ENCODE measurements at places on chromosomes 2 and 18.

DNA sequence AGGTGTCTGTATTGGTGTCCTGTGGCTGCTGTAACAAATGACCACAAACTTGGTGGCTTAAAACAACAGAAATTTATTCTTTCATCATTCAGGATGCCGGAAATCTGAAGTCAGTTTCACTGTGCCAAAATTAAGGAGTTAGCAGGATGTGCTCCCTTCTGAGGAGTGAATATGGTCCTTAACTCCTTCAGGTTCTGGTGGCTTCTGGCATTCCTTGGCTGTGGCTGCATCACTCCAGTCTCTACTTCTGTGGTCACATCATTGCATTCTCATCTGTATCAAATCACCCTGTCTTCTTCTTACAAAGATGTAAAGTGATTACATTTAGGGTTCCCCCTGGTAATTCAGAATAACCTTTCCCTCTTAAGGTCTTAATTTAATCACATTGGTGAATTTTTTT lies 12.6 kb downstream of the GPD2 start:
- DNase-seq: no peak

GRCh38 chr18:49277395-49278036 lies 182.9 kb downstream of the DYM start:
- no peak for DNase-seq

DNA sequence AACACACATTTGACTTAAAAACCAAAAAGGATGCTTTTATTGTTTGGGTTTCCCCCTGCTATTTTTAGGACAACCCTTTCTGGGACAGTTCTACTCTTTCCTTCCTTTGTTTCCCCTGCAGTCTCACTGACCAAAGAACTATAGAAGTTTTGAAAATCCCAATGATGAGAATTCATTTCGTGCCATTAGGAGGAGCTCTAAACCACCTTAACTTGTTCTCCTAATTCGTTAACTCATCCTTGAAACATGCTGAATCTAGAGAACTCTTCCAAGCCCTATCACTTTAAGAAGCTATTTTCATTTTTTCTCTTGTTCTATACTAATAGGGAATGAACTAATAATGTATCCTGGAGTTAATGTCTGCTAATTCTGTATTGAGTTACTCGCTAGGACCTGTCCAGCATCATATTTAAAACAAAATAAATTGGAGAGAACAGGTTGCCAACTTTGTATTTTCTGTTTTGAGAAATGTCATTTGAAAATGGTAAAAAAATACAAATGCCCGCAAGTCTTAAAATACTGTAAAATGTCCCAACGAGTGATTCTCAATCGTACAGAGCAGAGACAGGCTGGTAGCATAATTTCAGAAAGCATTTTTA lies 62.9 kb downstream of the AFTPH start:
- DNase-seq: peak; percentile 56

- no peak for DNase-seq
Measured at GRCh38 chr2:201004370-201004769, 40.9 kb upstream of the ORC2 start.

- DNase-seq: no peak
Measured at GRCh38 chr2:120669971-120670370, 65.7 kb upstream of the GLI2 start.

DNA sequence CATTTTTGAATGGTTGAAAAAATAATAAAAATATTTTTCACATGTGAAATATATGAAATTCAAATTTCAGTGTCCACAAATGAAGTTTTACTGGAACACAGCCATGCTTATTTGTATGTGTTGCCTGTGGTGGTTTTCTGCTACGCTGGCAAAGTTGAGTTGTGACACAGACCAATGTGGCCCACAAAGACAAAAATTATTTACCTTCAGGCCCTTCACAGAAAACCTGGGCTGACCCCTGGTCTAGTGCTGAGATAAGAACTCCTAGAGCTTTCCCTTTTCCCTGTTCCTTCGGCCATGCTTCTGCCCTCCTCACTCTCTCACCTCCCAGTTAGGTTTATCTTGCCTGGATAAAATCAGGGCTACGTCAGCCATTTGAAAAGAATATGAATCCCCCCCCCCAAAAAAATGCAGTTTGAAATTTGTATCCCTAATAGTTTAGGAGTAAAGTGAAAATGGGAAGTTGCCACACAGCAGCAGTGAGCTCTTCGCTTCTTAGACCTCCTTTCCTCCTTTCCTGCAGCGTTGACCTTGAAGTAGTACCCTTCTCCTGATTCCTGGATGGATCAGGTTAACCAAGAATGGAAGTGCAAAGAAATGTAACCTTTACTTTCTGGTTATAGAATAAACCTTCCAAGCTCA lies 91.0 kb downstream of the LIMS1 start:
- no peak for DNase-seq

- no peak for DNase-seq
Measured at GRCh38 chr2:229261599-229261998, 9.5 kb downstream of the PID1 start.

- DNase-seq: no peak
Measured at GRCh38 chr2:239306274-239307220, 94.3 kb downstream of the HDAC4 start.

GRCh38 chr2:64330281-64331113 lies 123.5 kb upstream of the LGALSL start:
- DNase-seq: peak; percentile 96

GRCh38 chr18:39945076-39945475 lies 2010.0 kb upstream of the PIK3C3 start:
- no peak for DNase-seq

DNA sequence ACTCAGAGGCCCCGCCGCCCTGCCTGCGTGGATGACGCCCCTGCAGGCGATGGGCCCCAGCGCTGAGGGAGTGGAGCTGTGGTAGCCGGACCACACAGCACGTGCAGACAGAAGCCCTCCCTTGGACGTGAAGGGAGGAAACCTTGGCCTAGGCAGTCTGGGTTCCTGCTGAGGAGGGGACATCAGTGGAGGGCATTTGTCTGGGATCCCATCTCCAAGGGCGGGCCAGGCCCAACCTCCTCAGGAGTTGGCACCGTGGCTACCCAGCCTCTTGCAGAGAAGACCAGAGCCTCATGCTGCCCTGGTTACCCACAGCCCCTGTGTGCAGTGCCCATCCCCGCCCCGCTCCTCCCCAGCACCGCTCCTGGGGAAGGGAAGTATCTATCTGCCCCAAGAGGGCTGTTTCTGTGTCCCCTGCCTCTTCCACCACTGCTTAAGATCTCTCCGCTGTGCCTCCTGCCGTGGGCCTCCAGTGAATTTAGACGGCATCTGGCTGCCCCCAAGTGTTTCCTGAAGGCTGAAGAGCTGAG lies 241.8 kb downstream of the KLHL29 start:
- no peak for DNase-seq

GRCh38 chr2:193679847-193680246 lies 1485.1 kb upstream of the TMEFF2 start:
- no peak for DNase-seq

- DNase-seq: no peak
Measured at GRCh38 chr2:159108181-159108893, 139.9 kb downstream of the TANC1 start.

DNA sequence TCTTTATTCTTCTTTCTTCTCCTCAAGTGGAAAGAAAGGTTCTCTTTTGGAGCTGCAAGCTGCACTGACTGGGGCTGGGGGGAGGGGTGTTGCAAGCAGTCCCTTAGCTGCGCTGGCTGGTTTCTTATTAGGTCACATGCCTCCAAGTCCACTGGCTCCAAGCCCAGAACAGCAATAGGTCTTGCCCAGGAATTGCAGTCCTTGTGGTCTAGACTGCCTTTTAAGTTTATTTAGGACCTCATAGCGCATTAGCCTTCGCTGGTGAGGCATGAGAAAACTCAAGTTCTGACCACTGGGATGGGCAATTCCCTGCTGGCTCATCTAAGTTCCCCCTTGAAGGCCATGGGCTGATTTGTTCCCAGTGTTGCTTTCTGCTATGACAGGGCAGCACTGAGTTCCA lies 138.6 kb upstream of the SCN7A start:
- DNase-seq: peak; percentile 5

- DNase-seq: no peak
Measured at GRCh38 chr18:51053814-51054213, 23.8 kb downstream of the SMAD4 start.

DNA sequence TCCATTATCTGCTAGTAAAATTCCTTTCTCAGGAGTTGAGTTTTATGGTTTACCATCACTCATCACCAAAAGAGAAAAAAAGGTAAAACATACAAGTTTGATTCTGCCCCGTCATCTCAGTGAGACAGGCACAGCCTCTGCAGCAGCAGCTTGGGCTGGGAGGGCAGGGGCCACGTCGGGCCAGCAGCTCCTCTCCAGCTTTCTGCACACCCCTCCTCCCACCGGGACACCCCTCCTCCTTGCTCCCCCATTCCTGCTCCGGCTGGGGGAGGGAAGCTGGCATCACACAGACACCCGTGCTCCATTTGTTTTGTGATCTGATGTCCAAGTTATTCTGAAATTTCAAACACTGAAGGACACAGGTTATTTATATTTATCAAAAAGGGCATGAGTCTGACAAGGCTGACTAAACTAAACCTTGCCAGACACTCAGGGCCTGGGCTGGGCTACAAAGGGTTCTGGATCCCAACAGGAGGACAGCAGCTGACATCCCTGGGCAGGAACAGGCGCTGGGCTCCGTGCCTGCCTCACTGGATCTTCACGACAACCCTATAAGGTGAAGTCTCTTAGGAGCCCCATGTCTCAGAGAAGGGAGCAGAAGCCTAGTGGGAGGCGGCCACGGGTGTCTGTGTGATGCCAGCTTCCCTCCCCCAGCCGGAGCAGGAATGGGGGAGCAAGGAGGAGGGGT lies 71.4 kb downstream of the HDAC4 start:
- DNase-seq: no peak

GRCh38 chr2:144041612-144042011 lies 478.3 kb downstream of the ZEB2 start:
- DNase-seq: no peak

DNA sequence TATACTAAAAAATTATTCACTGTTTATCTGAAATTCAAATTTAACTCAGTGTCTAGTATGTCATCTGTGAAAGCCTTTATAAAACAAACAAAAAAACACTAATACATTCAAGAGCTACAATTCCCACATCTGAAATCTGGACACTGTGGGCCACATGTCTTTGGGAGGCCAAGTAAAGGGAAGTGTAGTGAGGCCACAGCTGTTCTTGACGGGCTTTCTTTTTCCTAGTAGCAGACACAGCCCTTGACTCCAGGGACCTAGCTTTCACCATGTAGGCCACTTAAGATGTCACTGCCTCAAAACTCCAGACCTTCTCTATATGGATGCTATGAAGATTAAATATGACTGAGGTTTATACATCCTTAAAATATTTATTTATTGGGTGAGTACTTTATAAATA lies 91.1 kb downstream of the RBMS1 start:
- DNase-seq: no peak

DNA sequence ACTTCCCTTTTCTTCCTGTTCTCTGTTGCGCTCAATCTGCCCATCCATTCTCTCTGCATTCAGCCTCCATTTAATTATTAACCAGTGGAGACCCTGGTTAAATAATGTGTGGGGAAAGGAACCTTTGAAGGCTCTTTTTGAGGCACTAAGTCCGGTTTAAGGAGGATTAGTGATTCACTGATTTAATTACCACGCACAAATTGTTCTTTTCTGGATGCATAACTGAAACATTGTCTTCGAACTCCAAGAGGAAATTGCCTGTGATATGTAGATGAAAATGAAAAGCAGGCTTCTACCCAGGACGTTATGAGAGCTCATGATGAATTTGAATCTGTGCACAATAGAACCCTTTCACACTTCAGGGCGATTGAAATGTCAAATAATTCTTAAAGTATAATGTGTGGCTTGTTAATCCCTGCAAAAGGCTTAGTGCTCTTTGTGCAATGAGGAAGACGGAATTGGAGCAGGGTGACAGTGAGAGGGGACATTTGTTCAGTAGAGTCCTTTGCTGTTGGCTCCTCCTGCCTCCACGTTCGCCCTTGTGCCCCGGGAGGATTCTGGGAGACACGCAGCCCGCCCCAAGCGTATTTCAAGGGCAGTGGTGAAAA lies 51.1 kb upstream of the ZNF236 start:
- no peak for DNase-seq

- DNase-seq: no peak
Measured at GRCh38 chr18:2662990-2663389, 7.5 kb downstream of the SMCHD1 start.

GRCh38 chr2:54100772-54101171 lies 14.6 kb upstream of the ACYP2 start:
- no peak for DNase-seq

DNA sequence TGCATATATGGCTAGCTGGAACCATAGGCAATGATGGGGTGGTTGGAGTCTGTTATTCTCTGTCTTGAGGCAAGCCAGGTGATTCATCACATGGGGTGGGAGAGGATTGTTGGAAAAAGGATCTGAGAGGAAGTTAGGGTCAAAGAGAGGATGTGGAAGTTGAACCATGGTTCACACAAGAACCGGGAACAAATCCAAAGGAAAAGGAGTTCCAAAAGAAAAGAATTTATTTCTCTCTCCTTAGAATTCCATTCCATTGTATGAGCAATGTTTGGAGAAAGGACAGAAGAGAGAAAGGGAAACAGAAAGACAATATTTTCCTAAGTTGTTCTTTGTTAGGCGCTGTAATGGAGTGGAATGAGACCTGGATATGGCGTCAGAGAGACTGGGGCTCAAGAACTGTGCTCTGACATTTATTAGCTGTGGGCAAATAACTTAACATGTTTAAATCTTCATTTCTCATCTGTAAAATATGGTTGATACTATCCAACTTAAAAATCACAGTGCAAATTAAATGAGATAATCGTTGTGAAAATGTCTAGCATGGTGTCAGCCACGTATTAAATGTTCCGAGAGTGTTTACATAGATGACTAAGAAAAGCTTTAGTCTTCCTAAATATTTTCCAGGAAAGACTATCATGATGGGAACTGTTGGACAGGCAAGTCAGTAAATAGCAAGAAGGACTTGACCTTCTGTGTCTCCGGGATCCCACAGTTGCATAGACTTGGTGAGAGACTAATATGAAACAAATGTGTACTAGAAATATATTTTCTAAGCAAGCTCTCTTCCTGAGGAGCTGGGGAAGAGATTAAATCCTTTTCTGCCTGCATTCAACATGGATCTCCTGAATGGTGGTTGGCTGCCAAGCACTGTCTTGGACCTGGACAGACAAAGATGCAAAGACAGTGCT lies 71.4 kb downstream of the TRIB2 start:
- DNase-seq: no peak

GRCh38 chr2:173972636-173973035 lies 7.5 kb upstream of the SP3 start:
- DNase-seq: no peak

DNA sequence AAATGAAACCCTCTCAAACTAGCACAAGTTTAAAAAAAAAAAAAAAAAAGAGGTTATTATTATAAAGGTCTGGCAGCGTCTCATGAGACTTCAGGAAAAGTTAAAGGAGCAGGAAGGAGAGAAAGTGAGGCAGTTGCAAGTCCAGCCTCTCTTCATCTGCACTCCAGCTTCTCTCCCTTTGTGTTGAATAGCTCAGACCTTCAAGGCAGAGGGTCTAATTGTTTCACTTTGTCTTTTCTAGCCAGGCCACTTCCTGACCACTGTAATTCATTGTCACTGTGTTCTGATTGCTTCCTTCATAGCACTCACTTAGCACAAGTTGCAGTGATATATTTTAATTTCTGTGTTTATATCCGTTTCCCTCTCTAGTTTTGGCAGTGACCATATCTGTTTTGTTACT lies 99.9 kb downstream of the SPATS2L start:
- DNase-seq: no peak

- DNase-seq: no peak
Measured at GRCh38 chr2:8693157-8693821, 11.4 kb downstream of the ID2 start.

All from NCI-H2081 (cell line).